ENCODE measurements at places on chromosomes 2 and 18.

- no peak for DNase-seq
Observed at GRCh38 chr2:150598383-150598782, 110.9 kb upstream of the RND3 start.

GRCh38 chr18:22734105-22734661, 198.9 kb upstream of the RBBP8 start:
- no peak for DNase-seq

- DNase-seq: no peak
Observed at GRCh38 chr18:72372076-72372475, 172.1 kb downstream of the CBLN2 start.

DNA sequence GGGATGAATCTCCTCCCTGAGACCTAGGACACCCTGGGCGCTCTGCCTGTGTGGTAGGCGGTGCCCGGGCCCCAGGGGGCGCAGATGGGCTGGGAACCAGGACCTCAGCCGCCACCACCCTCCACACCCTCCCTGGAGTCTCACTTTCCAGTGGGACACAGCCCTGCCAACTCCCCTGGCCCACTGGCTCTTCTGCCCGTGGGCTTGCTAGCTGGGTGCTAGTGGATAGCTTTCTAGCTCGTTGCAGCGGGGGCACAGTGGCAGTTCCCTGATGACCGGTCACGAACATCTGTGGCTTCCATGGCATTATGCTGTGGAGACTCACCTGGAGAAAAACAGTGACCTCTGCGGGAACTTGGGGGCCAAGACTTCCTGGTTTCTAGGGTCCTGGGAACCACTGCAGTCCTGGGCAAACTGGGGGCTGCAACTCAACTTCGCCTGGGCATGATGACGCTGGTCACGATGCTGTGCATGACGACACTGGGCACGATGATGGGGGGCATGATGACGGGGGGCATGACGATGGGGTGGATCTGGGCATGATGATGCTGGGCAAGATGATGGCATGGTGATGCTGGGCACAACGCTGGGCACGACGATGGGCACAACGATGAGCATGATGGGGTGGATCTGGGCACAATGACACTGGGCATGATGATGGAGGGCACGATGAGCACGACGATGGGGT, 31.0 kb upstream of the ALLC start:
- DNase-seq: no peak

- no peak for DNase-seq
Observed at GRCh38 chr2:9809448-9810088, 33.7 kb upstream of the TAF1B start.

DNA sequence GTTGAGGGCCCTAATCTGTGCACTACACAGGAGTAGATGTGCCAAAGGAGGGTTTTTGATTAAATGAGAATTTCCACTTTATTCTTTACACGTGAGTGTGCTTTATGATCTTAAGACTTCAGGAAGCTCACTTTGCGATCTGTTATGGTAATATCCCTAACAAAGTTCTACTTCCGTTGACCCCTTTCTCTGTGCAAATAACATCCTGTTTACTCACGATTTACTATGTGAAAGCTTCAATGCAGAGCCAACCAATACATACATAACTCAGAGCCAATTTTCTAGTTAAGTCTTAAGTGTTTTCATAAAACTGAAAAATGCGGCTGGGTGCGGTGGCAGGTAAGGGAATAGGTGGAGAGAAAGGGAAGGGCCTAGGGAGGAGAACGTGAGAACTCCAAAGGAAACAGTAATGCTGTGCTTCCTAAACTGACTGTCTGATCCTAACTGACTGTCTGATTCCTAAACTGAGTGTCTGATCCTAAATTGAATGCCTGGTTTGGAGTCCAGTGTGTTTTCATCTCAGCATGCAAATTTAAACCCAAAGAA, 87.6 kb downstream of the PLCL1 start:
- no peak for DNase-seq

GRCh38 chr2:8889978-8890377, 52.6 kb upstream of the KIDINS220 start:
- no peak for DNase-seq

GRCh38 chr2:86411396-86411795, 29.8 kb upstream of the KDM3A start:
- DNase-seq: no peak

- DNase-seq: no peak
Observed at GRCh38 chr18:25019086-25019860, 332.7 kb downstream of the ZNF521 start.

DNA sequence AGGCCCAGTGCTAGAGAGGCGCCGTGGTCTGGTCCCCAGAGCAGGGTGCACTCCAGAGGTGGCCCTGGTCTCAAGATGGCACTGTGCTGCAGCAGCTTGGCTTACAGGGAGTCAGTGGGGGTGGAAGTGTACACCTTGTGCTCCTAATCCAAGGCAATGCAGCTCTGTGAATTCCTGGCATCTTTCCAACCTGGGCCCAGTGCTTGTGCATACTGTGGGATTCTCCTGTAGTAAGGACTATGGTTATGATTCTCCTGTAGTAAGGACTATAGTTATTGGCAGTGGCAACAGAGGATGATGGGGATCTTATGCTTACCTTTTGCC, 616.7 kb upstream of the REG3G start:
- no peak for DNase-seq

GRCh38 chr2:189570570-189571031, 10.0 kb downstream of the SLC40A1 start:
- no peak for DNase-seq

- no peak for DNase-seq
Observed at GRCh38 chr2:239141021-239141760, 259.6 kb downstream of the HDAC4 start.

GRCh38 chr2:165840333-165840958, 46.4 kb upstream of the GALNT3 start:
- no peak for DNase-seq

DNA sequence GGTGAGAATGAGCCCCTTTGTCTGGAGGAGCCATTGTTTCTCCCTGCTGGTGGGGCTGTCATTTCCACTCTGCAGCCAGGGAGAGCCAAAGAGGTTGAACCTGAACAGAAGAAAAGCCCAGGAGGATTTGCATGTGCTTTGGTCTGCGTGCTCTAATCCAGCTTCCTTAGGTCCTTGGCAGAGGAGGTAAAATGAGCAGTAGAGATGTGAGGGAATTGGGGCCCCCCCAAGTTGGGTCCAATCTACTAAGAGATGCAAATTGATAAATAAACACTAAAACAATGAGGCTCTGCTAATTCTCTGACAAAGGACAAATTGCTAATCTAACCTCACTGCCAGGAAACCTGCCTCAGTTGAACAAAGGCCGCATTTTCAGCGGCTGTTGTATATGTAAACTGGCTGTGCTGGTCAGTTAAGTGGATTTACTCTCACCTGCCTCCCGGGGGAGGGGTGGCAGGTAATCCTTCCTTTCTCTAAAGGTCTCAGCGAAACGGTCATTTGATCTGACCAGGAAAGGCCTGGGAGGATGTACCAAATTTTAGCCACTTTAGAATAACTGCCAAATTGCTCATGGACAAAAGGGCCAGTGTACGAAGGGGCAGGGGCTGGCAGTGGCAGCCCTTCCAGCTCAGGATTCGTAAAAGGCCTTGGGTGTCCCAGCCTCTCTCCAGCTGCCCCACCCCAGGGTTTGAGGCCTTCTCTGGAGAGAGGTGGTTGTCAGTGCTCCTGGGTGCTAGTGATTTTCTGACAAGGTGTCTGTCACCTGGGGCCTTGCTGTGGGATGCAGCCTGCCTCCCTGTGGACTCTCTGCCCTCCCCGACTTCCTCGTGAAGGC, 193.6 kb downstream of the MIB1 start:
- no peak for DNase-seq

DNA sequence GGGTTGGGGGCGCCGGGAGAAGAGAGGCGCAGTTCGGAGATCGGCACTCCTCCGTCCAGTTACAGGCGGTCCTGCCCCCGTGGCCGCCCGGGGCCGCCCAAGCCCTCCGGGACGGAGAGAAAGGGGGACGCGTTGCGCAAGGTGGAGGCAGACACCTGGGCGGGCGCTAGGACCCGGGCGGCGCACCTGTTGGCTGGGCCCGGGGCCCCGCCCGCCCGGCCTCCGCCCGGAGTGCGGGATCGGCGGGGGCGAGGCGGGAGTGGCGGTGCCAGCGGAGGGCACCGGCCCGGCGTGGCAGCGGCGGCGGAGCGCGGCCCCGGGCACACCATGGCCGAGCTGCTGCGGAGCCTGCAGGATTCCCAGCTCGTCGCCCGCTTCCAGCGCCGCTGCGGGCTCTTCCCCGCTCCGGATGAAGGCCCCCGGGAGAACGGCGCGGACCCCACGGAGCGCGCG, at the start of gene SGPP2:
Gene SGPP2 (plus strand): TSS at position 268 of the 453 bp plus-strand sequence. CDS start 60 bp downstream, at position 328.
- no peak for DNase-seq

DNA sequence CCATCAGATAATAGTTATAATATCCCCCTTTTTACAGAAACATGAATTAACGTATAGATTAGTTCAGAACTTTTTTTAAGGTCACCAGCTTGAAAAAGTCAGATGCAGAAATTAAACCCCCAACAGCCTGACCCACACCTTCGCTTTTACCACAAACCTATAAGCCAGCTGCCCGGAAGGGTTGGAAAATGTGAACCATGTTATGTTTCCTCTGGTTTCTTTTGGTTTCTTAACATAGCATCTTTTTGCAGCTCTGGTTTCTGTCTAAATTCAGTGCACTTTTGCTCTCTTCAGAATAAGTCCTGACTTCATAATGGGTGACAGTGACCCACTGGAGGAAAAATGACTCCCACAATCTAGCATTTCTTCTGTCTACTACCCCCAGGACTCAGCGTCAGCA, 381.7 kb upstream of the DDX18 start:
- DNase-seq: no peak

- no peak for DNase-seq
Observed at GRCh38 chr2:103293067-103293741, 531.4 kb downstream of the TMEM182 start.

DNA sequence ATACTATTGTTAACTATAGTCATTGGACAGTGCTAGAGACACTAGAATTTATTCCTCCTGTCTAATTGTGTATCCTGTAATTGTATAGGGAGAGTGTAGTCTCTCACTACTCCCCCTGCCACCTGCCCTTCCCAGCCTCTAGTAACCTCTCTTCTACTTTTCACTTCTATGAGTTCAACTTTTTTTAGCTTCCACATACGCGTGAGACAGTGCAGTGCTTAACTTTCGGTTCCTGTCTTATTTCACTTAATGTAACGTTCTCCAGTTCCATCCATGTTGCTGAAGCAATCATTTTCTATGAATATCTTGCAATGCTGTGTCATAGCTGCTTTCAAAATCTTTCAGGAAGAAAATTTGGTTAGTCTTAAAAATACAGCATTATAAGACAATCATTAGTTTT, 22.8 kb upstream of the RUFY4 start:
- DNase-seq: no peak

- DNase-seq: no peak
Observed at GRCh38 chr2:152600051-152600657, 117.1 kb downstream of the PRPF40A start.

GRCh38 chr2:86383844-86384243, 46.4 kb upstream of the REEP1 start:
- no peak for DNase-seq

DNA sequence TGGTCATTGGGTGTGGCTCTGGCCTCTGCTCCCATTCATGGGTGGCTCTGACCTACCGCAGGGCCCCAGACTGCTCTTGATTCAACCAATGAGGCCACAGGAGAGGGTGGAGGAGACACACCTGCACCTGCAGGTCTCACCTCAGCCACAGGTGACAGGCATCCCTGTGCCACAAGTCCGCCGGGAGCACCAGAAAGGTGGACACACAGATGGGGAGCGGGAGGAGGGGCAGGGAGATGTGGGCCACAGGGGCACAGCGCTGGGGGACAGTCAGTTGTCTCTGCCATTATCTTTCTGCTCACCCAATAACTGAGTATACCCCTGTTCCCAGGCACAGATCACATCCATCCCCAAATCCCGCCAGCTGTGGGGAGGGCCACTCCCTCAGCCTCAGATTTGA, 189.1 kb upstream of the SALL3 start:
- no peak for DNase-seq

DNA sequence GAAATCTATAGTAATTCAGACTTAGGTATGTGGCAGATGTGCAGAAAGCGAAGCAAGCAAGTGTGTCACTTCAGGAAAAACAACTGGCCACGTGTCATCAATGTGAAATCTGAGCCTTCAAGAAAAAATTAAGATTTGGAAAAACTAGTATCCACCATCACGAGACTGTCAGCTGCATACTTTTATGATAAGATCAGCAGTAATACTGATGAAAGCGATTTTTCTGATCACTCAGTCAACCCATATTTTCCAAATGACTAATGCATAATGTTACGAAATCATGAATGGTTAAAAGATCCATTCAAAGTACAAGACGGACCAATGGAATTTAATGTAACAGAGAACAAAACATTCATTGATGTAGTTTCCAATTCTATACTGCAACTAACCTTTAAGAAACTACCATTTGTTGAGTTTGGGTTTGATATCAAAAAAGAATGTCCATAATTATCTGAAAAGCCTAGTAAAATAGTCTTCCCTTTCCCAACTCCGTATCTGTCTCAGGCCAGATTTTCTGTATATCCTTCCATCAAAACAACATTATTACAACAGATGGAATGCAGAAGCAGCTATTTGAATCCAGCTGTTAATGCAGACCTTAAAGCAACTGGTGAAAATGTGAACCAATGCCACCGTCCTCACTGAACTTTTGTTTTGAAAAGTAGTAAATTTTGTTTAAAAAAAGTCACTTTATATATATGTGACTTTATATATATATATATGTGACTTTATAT, 17.0 kb upstream of the BCL2 start:
- DNase-seq: no peak

DNA sequence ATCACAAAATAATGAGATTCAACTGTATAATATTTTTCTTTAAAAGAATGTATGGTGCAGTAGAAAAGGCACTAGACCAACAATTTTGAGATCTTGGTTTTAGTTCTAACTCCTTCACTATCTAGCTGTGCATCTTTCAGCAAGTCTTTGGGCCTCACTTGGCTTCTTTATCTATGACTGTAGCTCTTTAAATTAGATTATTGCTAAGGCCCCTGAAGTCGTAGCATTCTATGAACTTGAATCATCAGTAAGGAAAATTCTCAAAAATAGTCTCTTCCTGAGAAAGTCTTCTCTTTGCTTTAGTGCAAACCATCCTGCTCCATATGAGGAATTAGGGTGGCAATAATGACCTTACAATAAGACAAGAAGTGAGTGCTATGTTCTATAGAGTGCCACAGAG, 140.4 kb downstream of the FTCDNL1 start:
- no peak for DNase-seq

GRCh38 chr2:45690231-45690630, 38.8 kb downstream of the PRKCE start:
- no peak for DNase-seq

DNA sequence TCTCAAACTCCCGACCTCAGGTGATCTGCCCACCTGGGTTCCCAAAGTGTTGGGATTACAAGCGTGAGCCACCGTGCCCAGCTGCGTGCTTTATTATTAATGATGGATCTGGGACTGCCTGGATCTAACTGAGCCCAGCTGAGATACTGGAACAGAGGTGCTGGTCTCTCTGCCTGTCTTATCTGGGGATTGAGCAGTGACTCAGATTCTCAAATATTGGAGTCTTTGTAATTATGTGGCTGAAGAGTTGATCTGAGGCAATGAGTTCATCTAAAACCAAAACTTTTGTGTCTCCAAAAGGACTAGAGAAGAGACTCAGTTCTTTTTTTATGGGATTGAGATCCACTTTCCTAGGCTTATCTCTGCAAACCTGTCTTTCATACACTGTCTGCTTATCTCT, 16.3 kb downstream of the PLEKHB2 start:
- no peak for DNase-seq
